ENCODE measurements at places on chromosomes 13 and 19.
A peak's percentile ranks its signal among the peaks of the same experiment; 100 is the strongest.

GRCh38 chr19:15195371-15196334 lies 5.1 kb downstream of the NOTCH3 start:
- DNase-seq: peak; percentile 85

- no peak for DNase-seq
Observed at GRCh38 chr13:57653229-57653989, 21.9 kb downstream of the PCDH17 start.

- no peak for DNase-seq
Observed at GRCh38 chr13:20390526-20391175, 135.0 kb downstream of the CRYL1 start.

DNA sequence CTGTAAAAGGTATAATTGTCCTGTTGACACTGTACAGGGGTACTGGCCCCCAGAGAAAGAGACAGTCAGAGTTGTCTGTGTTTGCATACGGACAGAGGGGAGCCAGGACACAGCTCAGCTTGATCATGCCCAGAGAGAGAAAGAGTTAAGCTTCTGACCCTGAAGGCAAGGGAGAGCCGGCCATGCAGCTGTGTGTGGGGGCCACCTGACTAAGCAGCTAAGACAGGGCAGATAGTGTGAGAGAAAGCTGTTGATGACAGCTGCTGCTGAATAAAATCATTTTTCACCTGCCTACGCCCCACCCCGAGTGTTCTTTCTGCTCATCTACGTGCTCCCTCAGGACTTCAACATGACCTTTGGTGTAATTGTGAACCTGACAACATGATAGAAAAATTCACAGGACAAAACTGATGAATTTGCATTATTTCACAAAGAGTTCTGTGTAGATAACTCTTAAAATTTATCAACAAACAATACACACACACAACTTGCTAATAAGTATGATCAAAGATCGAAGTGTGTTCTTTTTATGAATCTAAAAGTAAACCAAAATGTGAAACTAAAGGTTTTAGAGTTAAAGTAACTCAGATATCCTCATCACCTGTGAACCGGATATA lies 1294.3 kb upstream of the ATXN8OS start:
- no peak for DNase-seq

DNA sequence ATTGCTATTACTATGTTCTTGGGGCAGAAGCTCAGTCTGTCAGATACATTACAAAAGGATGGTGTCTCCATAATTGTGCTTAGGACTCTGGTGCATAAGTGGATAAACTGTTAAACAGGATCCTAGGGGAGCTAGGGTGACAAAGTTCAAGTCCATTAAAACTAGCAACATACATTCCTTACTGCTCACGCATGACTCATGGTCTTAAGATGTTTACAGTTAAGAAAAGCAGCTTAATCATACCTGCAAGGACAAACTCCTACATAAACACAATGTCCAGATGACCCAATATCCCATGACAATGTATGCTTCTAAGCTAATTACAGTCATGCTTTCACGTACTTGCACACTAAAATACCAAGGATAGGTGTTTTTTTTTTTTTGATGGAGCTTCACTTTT lies 3.5 kb upstream of the ZNF701 start:
- DNase-seq: no peak

GRCh38 chr13:73235385-73235784 lies 176.6 kb downstream of the KLF5 start:
- DNase-seq: no peak

DNA sequence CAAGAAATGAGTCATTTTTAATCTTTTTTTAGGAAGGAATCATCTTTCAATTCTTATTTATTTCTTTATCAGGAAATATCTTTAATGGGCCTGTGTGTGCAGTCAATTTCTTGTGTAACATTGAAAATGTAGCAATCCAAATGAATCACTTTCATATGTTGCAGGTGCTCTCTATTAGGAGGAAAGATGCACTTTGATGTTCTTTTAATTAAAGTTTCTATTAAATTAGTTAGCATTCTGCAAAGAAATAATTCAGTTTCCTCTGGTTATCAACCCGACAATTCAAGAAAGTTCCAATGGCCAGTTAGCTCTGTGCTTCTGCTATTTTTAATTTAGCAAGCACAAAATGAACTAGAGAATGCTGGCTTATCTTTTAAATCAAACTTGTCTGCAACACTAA lies 212.0 kb downstream of the PCDH17 start:
- DNase-seq: no peak

GRCh38 chr19:58516964-58517833 lies 2.4 kb downstream of the ZBTB45 start:
- no peak for DNase-seq

GRCh38 chr19:15588265-15588664 lies 26.8 kb upstream of the CYP4F8 start:
- DNase-seq: no peak

- peak; percentile 21 for DNase-seq
Observed at GRCh38 chr13:22926748-22927400, 253.9 kb upstream of the SGCG start.

- no peak for DNase-seq
Observed at GRCh38 chr13:74280795-74281490, 146.7 kb upstream of the KLF12 start.

DNA sequence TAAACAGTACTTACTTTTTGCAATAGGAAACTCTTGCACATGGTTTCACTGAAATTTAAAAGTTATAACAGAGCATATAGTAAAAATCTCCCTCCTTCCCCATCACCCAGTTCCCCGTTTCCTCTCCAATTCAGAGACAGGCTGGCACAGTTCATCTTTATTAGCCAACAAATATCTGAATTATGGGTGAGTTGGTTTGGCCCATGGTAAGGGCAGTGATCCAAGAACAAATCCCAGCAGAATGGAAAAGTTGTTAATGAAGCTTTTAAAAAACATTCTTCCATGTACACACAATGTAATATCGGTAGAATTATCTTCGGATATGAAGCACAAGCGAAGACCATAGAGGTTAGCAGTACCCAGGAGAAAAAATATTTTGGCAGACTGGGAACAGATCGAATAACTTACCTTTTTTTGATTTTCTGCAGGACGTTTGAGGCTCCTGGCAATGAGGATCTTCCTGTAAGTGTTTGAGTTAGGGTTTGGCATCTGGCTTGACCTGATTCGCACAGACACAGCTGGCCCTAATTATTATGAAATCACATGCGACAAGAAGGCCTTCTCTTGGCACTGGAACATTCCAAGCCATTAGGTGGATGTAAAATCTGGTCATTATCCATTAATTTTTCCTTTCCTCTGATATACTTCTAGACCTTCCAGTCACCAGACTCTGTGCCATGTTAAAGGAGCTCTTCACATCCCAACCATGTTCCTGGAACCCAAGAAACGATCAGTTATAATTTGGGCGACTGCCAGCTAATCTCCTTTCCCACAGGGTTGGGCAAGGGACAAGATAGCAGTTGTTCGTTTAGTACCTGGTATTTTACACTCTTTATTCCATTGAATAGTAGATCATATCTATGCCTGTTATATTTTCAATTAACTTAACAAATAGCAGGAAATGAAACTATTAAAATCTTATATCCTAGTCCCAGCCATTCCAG lies 139.4 kb upstream of the TSC22D1 start:
- DNase-seq: no peak

GRCh38 chr19:14152713-14153112 lies 16.3 kb upstream of the ASF1B start:
- no peak for DNase-seq

- peak; percentile 92 for DNase-seq
Observed at GRCh38 chr19:6218491-6219146, 61.2 kb downstream of the MLLT1 start.

GRCh38 chr19:17086120-17086519 lies 10.5 kb downstream of the MYO9B start:
- DNase-seq: no peak

- DNase-seq: no peak
Observed at GRCh38 chr13:67791047-67791446, 560.9 kb upstream of the PCDH9 start.

GRCh38 chr19:49157445-49158224 lies at the start of gene TRPM4:
Gene TRPM4, plus strand, starts transcription at chr19:49157792. Its CDS starts 75 bp downstream, at chr19:49157867.
- DNase-seq: peak; percentile 69

GRCh38 chr13:34344816-34345215 lies 526.9 kb downstream of the RFC3 start:
- DNase-seq: no peak

DNA sequence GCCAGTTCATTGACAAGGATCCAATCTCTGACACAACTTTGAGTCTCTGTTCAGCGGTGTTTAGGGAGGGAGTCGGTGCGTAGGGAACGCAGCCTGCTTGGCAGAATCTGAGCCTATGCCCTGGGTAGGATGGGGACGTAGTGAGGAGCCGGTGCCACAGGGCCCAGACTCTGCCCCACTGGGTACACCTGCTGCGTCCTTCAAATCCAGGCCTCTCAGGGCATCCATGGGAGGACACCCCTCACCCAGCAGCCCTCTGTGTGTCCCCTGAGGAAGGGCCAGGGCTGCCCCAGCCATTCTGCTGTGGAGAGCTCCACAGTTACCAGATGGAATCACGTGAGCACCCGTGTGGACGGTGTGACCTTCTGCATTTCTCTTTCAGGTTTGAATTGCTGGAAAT lies 133.2 kb upstream of the MCF2L start:
- DNase-seq: no peak

GRCh38 chr13:25253702-25254101 lies 33.6 kb downstream of the MTMR6 start:
- no peak for DNase-seq

DNA sequence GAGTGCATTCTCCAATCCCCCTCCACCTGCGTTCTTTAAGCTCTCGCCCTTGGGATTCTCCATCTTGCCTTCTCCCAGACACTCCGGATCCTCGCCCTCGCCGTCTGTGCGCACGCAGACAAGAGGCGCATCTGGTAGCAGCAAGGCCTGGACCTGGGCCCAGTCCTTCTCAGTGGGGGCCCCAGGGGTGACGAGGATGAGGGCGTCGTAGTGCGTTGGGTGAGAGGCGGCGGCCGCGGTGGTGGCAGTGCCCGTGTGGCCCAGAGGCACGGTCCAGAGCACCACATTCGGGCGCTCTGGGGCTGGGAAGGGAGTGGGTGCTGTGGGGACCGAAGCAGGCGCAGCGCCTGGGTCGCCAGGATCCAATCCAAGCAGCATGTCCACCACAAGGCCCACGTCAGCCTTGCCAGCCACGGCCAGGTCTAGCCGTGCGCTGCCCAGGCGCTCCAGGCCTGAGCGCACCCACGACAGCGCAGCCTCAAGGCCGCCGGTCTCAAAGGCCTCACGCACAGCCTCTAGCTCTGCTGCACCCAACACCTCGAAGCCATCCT lies 3.1 kb downstream of the IRGQ start:
- DNase-seq: no peak

DNA sequence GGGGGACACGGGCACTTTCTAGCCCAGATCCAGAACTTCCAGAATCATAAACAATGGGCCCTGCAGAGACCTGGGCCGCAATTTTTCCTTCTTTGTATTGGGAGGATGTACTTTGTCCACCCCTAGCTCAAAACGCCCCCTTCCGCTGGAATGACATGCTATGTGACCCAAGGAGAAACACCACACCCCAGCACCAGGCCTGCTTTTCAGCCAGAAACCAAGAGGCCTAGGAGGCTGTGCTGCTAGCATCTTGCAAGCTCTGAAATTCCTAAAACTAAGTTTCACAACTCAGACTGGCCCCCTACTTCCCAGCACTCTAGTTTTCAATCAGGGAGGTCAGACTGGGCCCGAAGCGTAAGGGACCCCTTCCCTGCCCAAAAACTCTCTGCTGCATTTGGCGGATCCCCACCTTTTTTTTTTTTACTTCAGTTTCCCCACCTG lies 538 bp downstream of the LSM4 start:
- DNase-seq: peak; percentile 48

GRCh38 chr13:63614874-63615612 lies 2199.4 kb upstream of the PCDH20 start:
- DNase-seq: no peak

GRCh38 chr19:21580101-21580500 lies 74.7 kb downstream of the ZNF429 start:
- DNase-seq: no peak

- DNase-seq: no peak
Observed at GRCh38 chr13:72728290-72728605, 525 bp downstream of the BORA start.

GRCh38 chr19:55112777-55113569 lies 4.5 kb downstream of the PPP1R12C start:
- DNase-seq: no peak

GRCh38 chr13:95656386-95657015 lies 12.0 kb upstream of the DZIP1 start:
- no peak for DNase-seq

- no peak for DNase-seq
Observed at GRCh38 chr19:1356508-1356865, 27.2 kb upstream of the NDUFS7 start.

- DNase-seq: no peak
Observed at GRCh38 chr19:48680436-48681126, 7.8 kb upstream of the NTN5 start.

GRCh38 chr19:6423499-6424194 lies 964 bp downstream of the KHSRP start:
- DNase-seq: peak; percentile 46

- peak; percentile 36 for DNase-seq
Observed at GRCh38 chr13:45833663-45834375, 17.7 kb downstream of the SIAH3 start.
